Stimulated activated CD4-positive, alpha-beta T cell treated with anti-CD3 and anti-CD28 coated beads, Interleukin-15, amount 100 ng/mL, for 1 hour (primary cell): ENCODE measurements at places on chromosomes 3 and 15.

- no peak for DNase-seq
Measured at GRCh38 chr15:40942878-40943277, 10.4 kb upstream of the CHAC1 start.

DNA sequence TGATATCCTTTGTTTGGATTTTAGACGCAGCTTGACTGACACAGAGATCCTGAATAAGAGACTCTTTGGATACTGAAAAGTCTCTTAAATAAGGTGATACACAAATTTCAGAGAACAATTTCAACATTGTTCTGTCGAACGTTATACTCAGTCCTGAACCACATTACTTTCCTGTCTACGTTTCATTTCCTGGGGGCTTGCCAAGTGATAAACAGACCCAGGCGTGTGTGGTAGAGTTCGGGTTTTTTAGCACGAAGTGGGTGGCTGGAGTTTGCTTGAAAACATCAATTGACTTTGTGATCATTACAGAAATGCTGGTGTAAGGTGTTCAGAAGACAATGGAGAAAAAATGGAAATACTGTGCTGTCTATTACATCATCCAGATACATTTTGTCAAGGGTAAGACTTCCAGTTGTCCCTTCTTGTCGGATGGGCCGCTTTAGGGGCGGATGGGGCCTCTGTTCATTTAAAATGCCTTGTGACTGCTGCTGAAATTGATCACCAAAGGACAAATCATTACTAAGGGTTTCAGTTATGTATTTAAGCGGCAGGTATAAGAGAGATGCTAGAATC, at the start of gene CD96:
Gene CD96 (plus strand): TSS at position 287 of the 573 bp plus-strand sequence. CDS start 52 bp downstream, at position 339.
- peak; percentile 31 for DNase-seq

- DNase-seq = no peak
Measured at GRCh38 chr3:14586611-14587010, 46.5 kb upstream of the GRIP2 start.

DNA sequence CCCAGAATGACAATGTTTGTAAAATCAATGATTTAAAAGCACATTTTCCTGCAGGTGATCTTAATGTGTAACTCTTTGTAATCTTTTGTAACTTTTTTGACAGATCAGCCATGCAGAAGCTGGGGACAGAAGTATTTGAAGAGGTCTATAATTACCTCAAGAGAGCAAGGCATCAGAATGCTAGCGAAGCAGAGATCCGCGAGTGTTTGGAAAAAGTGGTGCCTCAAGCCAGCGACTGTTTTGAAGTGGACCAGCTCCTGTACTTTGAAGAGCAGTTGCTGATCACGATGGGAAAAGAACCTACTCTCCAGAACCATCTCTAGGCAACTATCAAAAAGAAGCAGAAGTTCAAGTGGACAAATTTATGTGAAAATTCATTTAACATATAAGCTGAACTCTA, 32.1 kb upstream of the NUDT16 start:
- no peak for DNase-seq

DNA sequence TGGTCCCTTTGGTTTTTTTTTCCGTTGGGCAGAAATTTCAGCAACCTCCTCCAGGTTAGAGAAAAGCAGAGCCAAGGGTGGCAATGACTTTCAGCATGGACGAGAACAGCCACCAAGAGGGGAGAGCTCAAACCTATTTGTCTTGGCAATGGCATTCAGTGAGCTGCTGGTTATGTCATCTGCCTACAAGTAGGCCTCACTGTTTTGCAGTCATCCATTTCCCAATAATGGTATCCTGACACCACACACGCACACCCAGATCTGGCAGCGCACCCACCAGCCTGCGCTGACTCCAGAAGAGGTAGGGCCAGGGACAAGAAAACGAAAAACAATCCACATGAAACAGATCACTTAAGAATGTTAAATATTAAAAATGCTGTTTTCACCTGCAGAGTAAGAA, 92.3 kb downstream of the MAGI1 start:
- DNase-seq = no peak

DNA sequence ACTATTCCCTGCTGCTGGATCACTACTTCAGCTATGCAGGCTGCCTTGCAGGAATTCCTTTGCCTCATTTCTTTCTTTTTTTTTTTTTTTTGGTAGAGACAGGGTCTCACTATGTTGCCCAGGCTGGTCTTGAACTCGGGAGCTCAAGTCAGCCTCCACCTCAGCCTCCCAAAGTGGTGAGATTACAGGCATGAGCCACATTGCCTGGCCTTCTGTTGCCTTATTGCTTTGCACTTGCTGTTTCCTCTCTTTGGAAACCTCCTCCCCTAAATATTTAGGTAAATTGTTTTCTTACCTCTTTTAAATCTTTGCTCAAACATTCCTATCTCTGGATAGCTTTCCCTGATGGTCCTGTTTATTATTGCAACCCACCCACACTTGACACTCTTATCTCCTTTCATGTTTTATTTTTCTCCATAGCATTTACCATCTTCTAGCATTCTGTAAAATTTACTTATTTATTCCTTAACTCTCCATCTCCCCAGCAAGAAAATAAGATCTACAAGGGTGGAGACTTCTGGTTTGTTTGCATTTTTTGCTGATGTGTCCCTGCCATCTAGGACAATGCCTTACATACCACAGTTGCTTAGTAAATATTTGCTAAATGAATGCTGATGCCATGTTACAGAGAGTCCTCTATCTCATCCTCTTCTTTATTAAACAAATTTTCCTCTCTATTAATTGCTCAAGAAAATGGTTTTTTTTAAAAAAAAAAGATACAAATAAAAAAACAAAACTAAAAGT, 134.8 kb downstream of the P2RY1 start:
- DNase-seq = no peak

- no peak for DNase-seq
Measured at GRCh38 chr3:40817017-40817416, 292.3 kb downstream of the ZNF621 start.

DNA sequence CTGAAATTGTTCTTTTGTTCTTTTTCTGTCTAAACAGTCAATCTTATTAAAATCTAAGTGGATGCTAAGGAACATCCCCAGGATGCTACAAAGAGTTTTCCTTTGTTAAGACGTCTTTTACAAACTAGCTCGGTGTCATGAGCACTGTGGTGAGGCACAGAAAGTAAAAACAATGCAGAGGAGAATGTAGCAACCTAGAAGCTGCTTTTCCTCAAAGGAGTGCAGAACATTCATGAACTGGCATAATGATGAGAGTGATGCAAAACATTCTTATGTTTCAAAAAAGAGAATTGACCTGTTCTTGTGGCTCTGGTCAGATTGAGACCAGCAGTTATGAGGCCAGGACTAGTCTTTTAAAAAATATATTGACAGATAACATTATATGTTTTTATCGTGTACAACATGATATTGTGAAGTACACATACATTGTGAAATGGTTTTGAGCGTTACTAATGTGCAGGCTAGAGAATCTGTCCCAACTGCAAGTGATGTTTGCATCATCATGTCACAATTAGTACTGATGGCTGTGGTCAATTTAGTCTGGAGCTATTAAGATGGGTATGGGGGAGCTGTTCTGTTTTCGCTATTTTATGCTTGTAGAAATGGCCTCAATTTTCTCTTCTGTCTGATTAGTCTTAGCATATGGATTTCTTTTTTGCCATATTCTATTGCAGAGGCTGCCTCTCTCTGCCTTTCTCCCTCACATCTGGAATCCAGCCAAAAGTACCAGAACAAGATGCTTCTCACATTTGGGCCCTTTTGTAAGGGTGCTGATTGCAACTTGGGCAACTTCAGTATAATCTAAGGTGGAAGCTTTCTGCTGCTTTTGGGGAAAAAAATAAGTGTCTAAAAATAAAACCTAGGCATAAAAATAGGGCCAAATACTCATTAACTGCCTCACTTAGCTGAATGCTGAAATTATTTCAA, 50.2 kb downstream of the HHLA2 start:
- no peak for DNase-seq

GRCh38 chr15:34584996-34585395, 1.5 kb upstream of the GOLGA8B start:
- no peak for DNase-seq

DNA sequence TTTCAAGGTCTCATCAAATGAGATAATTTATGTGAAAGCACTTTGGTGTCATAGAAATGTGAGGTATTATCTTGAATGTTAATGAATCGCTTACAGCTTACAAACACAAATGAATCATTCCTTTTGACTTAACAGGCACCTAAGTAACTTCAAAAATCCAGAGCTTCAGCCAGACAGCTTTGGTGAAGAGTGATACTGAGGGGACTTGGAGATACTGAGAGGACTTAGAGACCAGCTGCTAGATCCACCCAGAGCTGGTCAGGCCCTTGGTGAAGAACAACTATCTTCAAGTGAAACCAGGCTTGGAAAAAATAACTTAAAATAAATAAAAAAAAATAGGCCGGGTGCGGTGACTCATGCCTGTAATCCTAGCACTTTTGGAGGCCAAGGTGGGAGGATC, 16.2 kb upstream of the ZFYVE19 start:
- DNase-seq = no peak

GRCh38 chr3:177484926-177485325, 287.6 kb upstream of the TBL1XR1 start:
- DNase-seq = no peak

- no peak for DNase-seq
Measured at GRCh38 chr3:124491875-124492274, 238.4 kb upstream of the UMPS start.

DNA sequence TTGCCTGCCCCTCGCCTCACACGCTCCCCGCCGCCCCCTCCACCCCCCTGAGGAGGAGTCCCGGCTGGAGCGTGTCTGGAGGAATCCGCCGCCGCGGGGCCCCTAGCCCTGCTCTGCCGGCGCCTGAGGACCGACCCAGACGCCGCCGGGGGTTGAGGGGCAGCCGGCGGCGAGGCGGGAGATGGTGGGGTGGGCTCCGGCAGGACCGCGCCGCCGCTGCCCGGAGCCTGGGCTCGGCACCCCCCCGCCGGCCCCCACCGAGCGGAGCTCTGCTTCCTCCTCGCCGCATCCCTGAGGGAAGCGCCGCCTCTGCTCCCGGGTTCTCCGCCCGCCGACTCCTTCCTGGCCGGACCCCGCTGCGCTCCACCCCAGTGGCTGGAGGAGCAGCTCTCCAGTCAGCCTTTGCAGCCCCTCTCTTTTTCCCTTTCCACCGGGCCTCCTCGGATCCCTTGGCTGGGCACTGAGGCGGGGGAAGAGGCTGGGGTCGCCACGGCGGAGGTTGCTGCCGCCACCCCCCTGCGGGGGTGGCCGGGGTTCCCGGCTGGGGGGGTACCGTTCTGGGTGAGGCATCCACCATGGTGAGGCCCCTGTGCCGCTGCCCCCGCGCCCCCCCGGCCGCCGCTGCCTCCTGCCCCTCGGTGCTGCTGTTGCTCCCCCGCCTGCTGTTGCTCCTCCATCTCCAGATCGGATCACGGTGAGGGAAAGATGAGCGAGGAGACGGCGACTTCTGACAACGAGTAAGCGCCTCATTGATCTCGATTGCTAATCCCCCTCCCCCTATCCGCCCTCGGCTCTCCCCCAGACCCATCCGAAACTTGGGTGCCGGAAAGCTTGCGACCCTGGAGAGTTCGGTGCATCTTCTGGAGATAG, at the start of gene SPRED1:
Gene SPRED1 (plus strand): TSS at position 356 of the 870 bp plus-strand sequence. CDS start 350 bp downstream, at position 706.
- peak; percentile 3 for DNase-seq

DNA sequence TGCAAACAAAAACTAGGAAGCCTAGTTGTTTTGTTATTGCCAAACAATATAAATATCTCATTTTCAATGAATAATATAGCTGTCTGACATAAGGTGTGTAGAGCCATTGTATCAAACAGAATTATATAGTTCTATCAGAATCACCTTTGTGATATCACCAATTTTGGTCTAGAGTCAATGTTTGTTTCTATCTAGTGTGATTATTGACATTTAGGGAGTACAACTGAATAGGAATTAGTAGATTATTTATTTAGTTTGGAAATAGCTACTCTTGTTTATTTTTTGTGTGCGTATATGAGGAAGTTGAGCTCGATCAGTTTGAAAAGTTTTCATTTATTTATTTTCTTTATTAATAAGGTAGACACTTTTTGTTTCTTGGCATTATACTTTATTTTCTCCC, 389.7 kb downstream of the NAALADL2 start:
- DNase-seq = no peak

- no peak for DNase-seq
Measured at GRCh38 chr15:53196242-53196641, 406.1 kb upstream of the ONECUT1 start.

DNA sequence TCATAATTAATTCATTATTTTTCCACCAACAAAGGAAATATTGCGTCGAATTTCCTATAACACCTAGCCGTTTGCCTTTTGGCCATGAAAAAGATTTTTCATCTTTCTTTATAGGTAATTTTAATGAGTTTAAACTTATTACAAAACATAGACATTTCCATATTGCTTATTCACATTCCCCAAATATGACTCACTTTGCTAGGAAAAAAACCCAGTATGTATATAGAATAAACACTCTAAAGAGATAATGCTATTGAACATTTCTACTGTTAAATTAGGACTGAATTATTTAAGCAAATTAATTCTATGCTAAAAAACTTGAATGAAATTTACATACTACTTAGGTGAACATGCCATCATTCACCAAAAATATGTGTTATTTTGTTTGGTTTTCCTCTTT, 16.2 kb downstream of the ZPLD1 start:
- DNase-seq = no peak

DNA sequence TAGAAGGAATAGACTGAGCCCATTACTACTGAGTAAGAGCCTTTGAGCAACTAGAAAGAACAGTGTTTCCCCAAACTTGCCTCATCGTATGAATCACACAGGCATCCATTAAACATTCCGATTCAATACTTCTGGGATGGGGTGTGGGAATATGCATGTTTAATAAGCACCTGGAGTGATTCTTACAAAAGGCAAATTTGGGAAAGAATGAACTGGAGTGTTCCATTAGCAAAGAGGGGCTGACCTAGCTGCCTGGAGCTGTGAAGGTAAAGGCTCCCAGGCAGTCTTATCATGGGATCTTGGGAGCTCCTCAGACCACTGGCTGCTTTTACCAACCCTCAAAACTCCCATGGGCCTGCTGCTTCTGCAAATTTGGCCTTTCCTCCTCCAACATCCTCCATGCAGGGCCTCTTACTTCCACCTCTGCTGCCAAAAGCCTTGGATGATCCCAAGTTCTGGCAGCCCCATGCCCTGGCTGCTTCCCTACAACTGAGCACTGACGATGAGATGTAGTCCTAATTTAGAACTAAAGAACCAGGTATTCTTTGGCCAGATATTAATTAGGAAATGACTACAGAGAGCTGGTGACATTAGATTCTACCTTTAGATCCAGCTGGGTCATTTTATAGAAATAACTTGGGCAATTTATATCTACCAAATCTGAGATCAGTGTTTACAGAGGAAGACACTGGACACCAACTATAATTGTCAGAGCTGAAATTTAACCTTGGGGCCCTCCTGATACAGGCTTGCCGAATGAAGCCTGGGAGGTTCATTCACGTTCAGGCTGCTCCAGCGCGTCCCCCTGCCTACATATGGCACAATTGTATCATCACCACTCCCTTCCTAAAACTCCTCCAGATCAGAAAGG, 11.2 kb upstream of the HOMER2 start:
- DNase-seq = no peak

GRCh38 chr15:57521503-57521902, 70.2 kb upstream of the MYZAP start:
- DNase-seq = no peak

- peak; percentile 21 for DNase-seq
Measured at GRCh38 chr15:63504979-63505841, 817 bp downstream of the USP3 start.
